Activated CD8-positive, alpha-beta T cell treated with anti-CD3 and anti-CD28 coated beads for 36 hours (primary cell): ENCODE measurements at places on chromosomes 1 and 21. TPM values are rescaled to one million over a fixed set of nuclear protein-coding genes. Genes with fewer than 3 reads are reported as not detected.
A peak's percentile ranks its signal among the peaks of the same experiment; 100 is the strongest.

DNA sequence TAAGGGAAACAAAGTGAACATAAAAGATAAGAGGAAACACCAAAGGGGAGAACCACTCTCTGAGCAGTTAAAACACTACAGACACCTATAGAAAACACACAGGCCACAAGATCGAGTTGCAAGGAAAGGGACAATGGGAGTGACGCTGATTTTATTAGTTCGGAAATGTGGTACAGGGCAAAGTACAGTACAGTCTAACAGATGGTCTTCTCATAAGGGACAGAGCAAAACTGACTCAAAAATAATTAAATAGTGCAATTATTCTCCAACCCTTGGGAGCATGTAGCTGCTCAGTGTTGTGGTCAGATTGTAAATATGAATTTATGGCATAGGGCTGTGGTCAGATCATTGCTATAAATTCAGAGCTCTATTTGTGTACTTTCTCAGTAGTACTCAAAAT, 352.0 kb downstream of the USH2A start:
- no peaks in the 10 kb centered on the region for H3K4me1 ChIP-seq
- no peak overlapping the region for H3K4me3 ChIP-seq
- no peak overlapping the region for H3K27ac ChIP-seq
- H3K36me3 ChIP-seq = no peaks in the 10 kb centered on the region
- no peak for DNase-seq
- H3K27me3 ChIP-seq = no peaks in the 10 kb centered on the region

DNA sequence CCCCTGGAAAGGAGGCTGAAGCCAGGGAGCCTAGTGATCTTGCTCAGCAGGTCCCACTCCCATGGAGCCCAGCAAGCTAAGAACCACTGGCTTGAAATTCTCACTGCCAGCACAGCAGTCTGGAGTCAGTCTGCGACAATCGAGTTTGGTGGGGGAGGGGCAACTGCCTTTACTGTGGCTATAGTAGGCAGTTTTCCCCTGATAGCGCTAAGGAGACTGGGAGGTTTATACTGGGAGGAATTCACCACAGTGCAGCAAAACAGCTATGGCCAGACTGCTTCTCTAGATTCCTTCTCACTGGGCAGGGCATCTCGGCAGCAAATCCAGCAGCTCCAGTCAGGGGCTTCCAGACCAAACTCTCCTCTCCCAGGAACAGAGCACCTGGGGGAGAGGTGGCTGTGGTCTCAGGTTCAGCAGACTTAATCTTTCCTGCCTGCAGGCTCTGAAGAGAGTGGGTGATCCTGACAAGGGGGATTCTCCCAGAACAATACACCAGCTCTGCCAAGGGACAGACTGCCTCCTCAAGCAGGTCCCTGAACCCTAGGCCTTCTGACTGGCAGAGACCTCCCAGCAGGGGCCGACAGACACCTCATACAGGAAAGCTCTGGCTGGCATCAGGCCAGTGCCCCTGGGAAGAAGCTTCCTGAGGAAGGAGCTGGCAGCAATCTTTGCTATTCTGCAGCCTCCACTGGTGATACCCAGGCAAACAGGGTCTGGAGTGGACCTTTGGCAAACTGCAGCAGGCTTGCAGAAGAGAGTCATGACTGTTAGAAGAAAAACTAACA, 548.5 kb upstream of the NEGR1 start:
- no peak overlapping the region for H3K27ac ChIP-seq
- H3K4me1 ChIP-seq = no peaks in the 10 kb centered on the region
- H3K27me3 ChIP-seq = no peaks in the 10 kb centered on the region
- H3K36me3 ChIP-seq = no peaks in the 10 kb centered on the region
- H3K4me3 ChIP-seq = no peak overlapping the region
- no peak for DNase-seq

KRTAP12-2 gene
- not detected for total RNA-seq

GRCh38 chr1:3249631-3250501, 180.9 kb downstream of the PRDM16 start:
- no peak overlapping the region for H3K4me3 ChIP-seq
- no peak overlapping the region for H3K27ac ChIP-seq
- H3K27me3 ChIP-seq = peaks cover 7% of the 10 kb centered on the region
- no peaks in the 10 kb centered on the region for H3K4me1 ChIP-seq
- no peaks in the 10 kb centered on the region for H3K36me3 ChIP-seq
- no peak for DNase-seq

GRCh38 chr1:235873045-235873444, 6.3 kb upstream of the LYST start:
- H3K27me3 ChIP-seq = no peaks in the 10 kb centered on the region
- peaks cover 8% of the 10 kb centered on the region for H3K36me3 ChIP-seq
- peaks cover 66% of the 10 kb centered on the region for H3K4me1 ChIP-seq
- H3K4me3 ChIP-seq = no peak overlapping the region
- peak overlapping the region; percentile 98 for H3K27ac ChIP-seq

DNA sequence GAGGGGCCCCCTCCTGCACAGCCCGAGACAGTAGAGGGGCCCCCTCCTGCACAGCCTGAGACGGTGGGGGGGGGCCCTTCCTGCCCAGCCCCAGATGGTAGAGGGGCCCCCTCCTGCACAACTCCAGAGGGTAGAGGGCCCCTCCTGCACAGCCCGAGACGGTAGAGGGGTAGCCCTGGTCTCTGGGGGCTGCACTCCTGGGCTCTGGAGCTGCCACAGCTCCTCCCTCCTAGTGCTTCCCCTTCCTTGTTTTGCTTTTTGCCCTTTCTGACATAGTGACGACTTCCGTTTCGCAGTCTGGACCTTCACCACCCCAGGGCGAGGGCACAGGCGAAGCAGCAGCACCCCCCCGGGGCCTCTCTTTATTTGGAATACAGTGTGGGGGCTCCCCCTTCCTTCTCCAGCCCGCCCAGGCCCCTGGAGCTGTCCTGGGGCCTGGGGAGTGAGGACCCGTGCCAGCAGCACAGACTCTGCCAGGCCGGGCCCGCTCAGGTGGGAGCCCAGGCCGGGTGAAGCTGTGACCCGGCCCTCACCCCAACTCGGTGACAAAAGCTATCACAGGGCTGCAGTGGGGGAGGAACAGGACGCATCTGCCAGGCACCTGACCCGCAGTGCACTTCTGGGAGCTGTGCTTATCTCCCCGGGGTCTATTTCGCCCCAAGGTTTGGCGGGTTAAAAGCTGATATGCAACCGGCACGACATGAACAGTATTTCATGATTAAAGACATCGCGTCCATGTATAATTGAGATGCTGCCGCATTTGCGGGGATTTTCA, 1.1 kb upstream of the PRXL2B start:
- H3K36me3 ChIP-seq = peaks cover 27% of the 10 kb centered on the region
- peak overlapping the region; percentile 83 for H3K4me3 ChIP-seq
- H3K4me1 ChIP-seq = peaks cover 45% of the 10 kb centered on the region
- H3K27me3 ChIP-seq = no peaks in the 10 kb centered on the region

DNA sequence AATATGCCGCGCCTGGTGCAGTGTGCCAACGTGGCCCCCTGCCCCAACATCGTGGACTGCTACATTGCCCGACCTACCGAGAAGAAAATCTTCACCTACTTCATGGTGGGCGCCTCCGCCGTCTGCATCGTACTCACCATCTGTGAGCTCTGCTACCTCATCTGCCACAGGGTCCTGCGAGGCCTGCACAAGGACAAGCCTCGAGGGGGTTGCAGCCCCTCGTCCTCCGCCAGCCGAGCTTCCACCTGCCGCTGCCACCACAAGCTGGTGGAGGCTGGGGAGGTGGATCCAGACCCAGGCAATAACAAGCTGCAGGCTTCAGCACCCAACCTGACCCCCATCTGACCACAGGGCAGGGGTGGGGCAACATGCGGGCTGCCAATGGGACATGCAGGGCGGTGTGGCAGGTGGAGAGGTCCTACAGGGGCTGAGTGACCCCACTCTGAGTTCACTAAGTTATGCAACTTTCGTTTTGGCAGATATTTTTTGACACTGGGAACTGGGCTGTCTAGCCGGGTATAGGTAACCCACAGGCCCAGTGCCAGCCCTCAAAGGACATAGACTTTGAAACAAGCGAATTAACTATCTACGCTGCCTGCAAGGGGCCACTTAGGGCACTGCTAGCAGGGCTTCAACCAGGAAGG, 4.3 kb downstream of the GJB3 start:
- H3K27me3 ChIP-seq = peaks cover 37% of the 10 kb centered on the region
- H3K36me3 ChIP-seq = no peaks in the 10 kb centered on the region
- no peak overlapping the region for H3K4me3 ChIP-seq
- peaks cover 6% of the 10 kb centered on the region for H3K4me1 ChIP-seq
- no peak for DNase-seq

DNA sequence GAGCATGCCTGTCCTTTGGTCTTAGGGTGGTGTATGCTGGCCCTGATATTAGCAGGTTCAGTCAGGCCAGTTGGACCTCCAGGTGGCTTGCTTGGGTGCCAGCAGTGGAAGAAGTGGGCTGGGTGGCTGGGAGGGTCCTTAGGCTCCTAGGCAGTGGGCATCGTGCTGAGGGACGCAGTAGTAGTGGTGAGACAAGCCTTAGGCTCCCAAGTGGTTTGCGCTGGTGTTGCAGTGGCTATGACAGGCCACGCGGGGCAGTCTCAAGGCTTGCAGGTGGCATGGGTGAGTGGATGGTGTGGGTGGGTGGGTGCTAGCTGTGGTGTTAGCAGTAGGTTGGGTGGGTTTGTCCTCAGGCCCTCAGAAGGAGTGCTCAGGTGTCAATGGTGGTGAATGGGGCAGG, 162.3 kb downstream of the FMN2 start:
- no peaks in the 10 kb centered on the region for H3K36me3 ChIP-seq
- H3K4me3 ChIP-seq = no peak overlapping the region
- DNase-seq = no peak
- H3K4me1 ChIP-seq = no peaks in the 10 kb centered on the region
- no peaks in the 10 kb centered on the region for H3K27me3 ChIP-seq

- H3K36me3 ChIP-seq = no peaks in the 10 kb centered on the region
- no peak for DNase-seq
- no peaks in the 10 kb centered on the region for H3K27me3 ChIP-seq
- no peak overlapping the region for H3K4me3 ChIP-seq
- peaks cover 13% of the 10 kb centered on the region for H3K4me1 ChIP-seq
Observed at GRCh38 chr1:235563513-235564061, 59.3 kb upstream of the B3GALNT2 start.

GUCA2B gene
- not detected for total RNA-seq

- H3K27me3 ChIP-seq = no peaks in the 10 kb centered on the region
- peak within 1 kb of the TSS; percentile 99 for H3K27ac ChIP-seq
- H3K4me1 ChIP-seq = peaks cover 31% of the 10 kb centered on the region
- H3K36me3 ChIP-seq = peaks cover 35% of the 10 kb centered on the region
- DNase-seq = peak; percentile 85
Observed at GRCh38 chr1:234610061-234610665, at the start of gene IRF2BP2. Gene IRF2BP2 (minus strand): TSS chr1:234610178. CDS start chr1:234609494, 684 bp downstream.

GRCh38 chr1:42114229-42114628, 39.0 kb upstream of the GUCA2B start:
- H3K27me3 ChIP-seq = peaks cover 14% of the 10 kb centered on the region
- H3K4me3 ChIP-seq = no peak overlapping the region
- H3K27ac ChIP-seq = no peak overlapping the region

DNA sequence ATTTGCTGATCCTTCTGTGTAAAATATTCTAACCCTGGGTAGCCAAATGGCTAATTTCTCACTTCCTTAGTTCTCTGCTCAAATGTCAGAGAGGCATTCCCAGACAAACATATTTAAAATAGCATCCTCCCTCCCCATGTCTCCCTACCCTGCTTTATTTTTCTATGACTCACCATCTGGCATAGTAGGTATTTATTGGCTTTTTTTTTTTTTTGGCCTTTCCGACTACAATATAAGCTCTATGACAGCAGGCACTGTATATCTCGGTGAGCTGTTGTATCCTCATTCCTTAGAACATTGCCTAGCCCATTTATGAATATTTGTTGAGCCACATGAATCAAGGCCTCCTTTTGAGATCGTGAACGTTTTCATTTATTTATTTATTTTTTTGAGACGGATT, 1.5 kb upstream of the NEK7 start:
- peaks cover 6% of the 10 kb centered on the region for H3K36me3 ChIP-seq
- H3K4me3 ChIP-seq = no peak overlapping the region
- H3K27ac ChIP-seq = no peak overlapping the region
- DNase-seq = no peak
- H3K27me3 ChIP-seq = no peaks in the 10 kb centered on the region
- peaks cover 8% of the 10 kb centered on the region for H3K4me1 ChIP-seq

DNA sequence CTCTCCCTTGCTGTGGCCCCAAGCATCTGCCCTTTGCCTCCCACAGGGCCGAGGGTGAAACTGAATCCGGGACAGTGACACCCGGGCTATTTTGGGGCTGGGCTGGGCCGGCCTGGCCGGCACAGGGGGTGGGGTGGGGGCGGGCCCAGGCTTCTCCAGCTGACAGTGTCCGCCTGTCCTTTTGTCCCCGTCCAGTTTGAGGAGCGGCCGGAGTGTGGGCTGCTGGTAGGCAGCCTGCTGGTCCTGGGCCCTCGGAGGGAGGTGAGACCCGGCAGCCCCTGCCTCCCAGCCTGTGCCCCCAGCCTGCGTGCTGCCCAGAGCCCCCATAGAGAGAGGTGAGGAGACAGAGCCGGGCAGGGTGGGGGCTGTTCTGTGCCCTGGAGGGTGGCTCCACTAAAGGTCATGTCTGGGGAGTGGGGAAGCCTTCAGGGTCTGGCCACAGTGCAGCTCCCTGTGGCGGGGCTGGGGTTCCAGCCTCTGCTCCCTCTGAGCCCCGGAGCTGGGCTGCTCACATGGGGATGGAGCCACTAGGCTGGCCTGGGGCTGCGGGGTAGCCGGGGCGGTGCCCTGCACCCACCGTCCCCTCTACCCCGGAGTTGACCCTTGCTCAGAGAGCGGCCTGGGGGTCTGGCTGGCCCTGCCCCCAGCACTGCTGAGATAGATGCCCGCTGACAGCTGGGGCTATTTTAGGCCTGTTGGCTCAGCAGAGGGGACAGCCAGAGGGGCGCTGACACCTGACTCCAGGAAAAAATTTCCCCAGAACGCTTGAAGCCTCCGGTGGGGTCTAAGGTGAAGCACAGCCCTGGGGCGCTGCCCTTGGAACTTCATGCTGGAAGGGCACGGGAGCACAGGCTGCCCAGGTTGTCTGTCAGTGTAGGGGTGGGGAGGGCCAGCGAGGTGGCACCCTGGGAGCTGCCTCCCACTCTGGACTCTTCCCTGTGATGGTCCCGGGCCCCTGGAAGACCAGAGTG, at the start of gene OBSCN:
Gene OBSCN, plus strand, starts transcription at position 194 of the 971 bp plus-strand sequence. CDS start 3,740 bp downstream, outside the sequence.
- peaks cover 5% of the 10 kb centered on the region for H3K27me3 ChIP-seq
- no peak for DNase-seq
- H3K4me3 ChIP-seq = no peak within 1 kb of the TSS
- no peaks in the 10 kb centered on the region for H3K4me1 ChIP-seq

- H3K27ac ChIP-seq = peak overlapping the region; percentile 46
- H3K4me3 ChIP-seq = no peak overlapping the region
- no peak for DNase-seq
- H3K4me1 ChIP-seq = peaks cover 12% of the 10 kb centered on the region
Observed at GRCh38 chr21:46141767-46142581, 13.4 kb downstream of the FTCD start.

DYNLT4 gene
- 1.1 TPM for total RNA-seq

GRCh38 chr1:9326596-9326995, 33.9 kb downstream of the SPSB1 start:
- H3K4me3 ChIP-seq = no peak overlapping the region
- DNase-seq = no peak
- H3K27ac ChIP-seq = no peak overlapping the region
- no peaks in the 10 kb centered on the region for H3K4me1 ChIP-seq

- peaks cover 7% of the 10 kb centered on the region for H3K27me3 ChIP-seq
- no peaks in the 10 kb centered on the region for H3K36me3 ChIP-seq
- H3K4me1 ChIP-seq = no peaks in the 10 kb centered on the region
- no peak overlapping the region for H3K4me3 ChIP-seq
Observed at GRCh38 chr1:64124704-64125440, 78.6 kb upstream of the UBE2U start.
